ENCODE measurements at places on chromosomes 6 and 20. TPM values are rescaled to one million over a fixed set of nuclear protein-coding genes. Genes with fewer than 3 reads are reported as not detected.
A peak's percentile ranks its signal among the peaks of the same experiment; 100 is the strongest.

DNA sequence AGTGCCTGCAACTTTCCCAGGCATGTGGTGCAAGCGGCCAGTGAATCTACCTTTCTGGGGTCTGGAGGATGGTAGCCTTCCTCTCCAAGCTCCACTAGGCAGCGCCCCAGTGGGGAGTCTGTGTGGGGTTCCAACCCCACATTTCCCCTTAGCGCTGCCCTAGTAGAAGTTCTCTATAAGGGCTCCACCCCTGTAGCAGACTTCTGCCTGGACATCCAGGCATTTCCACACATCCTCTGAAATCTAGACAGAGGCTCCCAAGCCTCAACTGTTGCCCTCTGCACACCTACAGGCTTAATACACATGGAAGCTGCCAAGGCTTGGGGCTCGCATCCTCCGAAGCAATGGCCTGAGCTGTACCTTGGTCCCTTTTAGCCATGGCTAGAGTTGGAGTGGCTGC is 321.6 kb downstream of the TFAP2A start:
- no peak for DNase-seq

DNA sequence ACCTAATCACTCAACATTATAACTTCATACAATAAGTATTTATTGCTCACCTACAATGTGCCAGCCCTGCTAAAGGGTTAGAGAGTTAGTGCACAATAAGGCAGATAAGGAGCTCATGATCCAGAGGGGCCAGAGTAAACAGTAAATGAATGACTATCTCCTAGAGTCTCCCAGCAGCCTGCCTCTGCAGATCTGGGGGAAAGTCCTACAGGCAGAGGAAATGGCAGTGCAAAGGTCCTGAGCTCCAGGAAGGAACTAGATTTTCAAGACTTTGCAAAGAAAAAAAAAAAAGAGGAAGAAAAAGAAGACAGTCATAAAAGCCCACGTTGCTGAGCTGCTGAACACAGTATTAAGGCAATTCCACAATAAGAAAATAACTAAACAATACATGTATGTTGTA is 160.1 kb downstream of the SIM1 start:
- no peak for DNase-seq

DNA sequence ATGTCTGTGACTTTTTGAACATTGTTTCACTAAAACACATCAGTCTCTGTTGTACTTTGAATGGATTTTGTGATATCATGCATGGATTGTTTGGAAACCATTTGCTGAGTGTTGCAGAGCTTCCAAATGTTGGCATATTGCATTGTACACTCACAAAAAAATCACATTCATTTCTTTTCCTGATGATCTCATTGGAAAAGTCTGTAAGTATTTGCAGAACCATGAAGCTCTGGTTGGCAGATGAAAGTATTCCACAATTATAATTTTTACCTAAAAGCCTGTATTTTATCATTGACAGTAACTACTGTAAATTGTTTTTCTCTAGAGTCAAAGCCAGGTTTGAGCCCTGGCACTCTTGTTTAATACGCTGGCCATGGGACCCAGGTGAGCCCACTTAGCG is 42.1 kb downstream of the VAPB start:
- no peak for DNase-seq

The APOM gene
- total RNA-seq: 4.8 TPM

The CUL9 gene
- total RNA-seq: 50.7 TPM

DNA sequence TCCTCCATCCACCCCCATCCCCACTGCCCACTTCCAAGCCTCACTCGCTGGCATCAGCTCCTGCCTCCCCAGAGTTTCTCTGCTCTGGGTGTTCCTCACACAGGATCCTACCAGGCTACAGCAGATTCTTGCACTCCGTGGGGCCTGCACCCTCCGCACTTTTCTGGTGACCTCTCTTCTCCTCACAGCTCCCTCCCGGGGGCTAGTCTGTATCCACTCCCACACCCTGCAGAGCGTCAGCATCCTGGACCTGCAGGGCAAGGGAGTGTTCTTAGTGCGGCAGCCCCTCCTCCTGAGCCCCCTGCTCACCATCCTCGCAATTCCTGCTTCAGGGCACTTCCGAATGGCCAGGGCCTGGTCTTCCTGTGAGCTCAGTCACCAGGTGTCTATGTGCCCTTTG is 224.2 kb downstream of the DLL1 start:
- DNase-seq: no peak

GRCh38 chr6:167127785-167128531 is 5.1 kb downstream of the CCR6 start:
- DNase-seq: no peak

DNA sequence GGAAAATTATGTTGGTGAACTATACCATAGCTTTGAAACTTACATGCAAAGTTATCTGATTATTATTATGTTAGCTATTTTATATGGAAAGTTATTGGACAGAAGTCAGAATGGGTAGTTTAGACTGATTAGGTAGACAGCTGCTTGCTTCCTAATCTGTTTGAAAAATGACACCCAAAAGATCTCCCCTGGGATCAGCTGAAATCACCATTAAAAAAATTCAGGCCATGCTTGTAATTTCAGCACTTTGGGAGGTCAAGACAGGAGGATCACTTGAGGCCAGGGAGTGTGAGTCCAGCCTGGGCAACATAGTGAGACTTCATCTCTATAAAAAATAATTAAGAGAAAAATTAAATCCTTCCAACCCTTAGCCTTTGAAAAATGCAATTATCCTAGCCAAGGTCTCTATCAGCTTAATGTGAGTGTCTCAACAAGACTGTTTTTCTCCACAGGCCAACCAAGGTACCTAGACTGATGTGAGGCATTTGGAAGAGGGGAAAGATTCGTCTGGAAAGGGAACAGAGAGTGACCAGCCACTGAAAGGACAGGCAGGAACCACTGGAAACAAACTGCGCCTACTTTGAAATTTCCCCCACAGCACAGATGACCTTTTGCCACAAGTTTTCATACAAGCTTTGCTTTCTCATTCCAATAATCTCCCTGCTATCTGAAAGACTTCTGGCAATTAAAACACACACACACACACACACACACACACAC is 232.3 kb downstream of the GMPR start:
- peak; percentile 39 for DNase-seq

GRCh38 chr6:157314705-157315321 is 8.5 kb downstream of the TMEM242 start:
- DNase-seq: peak; percentile 78

- DNase-seq: peak; percentile 1
Measured at GRCh38 chr6:143844006-143844405, 868 bp downstream of the LTV1 start.

GRCh38 chr6:13507306-13507860 is 20.0 kb upstream of the GFOD1 start:
- no peak for DNase-seq

The CLDN20 gene
- not detected for total RNA-seq

DNA sequence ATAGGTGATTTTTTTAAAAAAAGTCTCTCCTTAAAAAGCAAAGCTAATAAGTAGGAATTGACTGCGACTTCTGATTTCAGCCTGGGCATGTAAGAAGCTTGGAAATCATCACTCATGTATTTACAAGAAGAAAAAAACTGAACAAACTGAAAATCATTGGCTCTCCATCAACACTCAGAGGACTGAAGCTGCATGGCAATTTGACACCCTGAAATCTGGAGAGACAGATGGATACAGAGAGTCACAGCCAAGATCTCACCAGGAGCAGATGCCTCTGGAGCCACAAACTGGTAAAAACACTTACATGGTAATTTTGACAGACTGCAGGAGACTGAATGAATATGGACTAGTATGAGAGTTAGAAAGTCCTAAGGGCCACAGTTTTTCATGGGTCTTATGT is 191.2 kb upstream of the TCF21 start:
- DNase-seq: peak; percentile 32

DNA sequence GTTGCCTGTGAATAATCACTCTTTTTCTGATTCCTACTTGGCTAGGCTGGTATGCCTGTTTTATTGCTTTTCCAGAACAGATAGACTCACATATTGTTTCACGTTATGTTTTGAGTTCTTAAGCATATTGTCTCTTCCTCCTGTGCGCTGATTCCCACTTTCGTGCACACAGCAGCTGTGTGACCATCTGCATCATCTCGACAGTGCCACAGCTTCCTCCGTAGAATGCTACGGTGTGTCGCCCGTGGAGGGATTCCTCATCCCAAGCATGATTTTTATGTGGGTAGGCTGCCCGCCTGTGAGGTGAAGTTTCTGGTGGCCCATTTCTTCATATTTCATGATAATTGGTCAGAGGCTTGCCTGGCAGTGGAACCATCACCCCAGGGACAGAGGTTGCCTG is 31.8 kb downstream of the PLCB4 start:
- no peak for DNase-seq

The DDO gene
- not detected for total RNA-seq

- no peak for DNase-seq
Measured at GRCh38 chr6:11139051-11139960, 27.8 kb upstream of the ERVFRD-1 start.

The ZC3H12D gene
- 0.30 TPM for total RNA-seq

DNA sequence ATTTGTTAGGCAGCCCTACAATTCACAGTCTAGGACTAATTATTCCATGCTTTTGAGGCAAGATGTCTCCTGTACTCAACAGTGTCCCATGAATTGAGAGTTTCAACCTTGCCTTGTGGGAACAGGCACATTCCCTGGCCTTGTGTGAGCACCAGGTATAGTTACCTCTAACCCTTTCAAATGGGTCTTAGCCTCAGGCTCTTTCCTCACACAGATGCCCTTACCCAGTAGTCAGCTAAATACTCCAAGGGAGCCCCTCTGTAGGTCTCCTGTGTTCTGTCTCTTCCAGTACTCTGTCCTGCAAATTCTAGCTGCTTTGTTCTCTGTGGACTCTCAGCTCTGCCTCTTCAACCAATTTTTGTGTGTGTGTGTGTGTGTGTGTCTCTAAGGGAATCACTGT is 135.3 kb downstream of the ZFAND3 start:
- DNase-seq: no peak

DNA sequence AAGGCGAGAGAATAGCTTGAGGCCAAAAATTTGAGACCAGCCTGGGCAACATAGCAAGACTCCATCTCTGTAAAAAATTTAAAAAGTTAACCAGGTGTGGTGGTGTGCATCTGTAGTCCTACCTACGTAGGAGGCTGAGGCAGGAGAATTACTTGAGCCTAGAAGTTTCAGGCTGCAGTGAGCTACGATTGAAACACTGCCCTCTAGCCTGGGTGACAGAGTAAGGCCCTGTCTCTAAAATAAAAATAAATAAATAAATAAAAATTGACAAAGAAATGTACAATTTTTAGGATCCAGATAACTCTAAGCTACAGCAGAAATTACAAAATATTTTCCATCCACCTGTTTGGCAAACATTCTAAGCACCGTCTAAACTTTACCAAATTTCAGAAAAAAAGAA is 941.0 kb upstream of the ADGRB3 start:
- DNase-seq: peak; percentile 10

DNA sequence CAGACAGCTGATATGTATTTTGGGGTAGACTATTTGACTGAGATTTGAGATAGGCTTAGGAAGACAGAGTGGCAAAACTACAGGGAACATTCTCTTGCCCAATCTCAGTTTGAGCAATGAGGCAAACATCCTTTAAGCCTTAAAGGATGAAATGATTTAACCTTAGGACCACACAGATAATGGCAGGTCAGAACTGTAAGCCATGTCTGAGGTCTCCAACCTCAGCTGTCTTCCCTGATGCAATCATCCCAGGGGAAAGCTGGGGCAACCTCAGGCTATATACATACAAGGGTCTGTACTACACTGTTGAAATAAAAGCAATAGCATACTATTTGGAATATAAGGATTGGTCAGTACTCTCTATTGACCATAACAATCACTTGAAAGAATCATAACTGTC is 83.8 kb upstream of the NUP153 start:
- DNase-seq: no peak

- no peak for DNase-seq
Measured at GRCh38 chr20:60869087-60869486, 383.0 kb upstream of the CDH4 start.

DNA sequence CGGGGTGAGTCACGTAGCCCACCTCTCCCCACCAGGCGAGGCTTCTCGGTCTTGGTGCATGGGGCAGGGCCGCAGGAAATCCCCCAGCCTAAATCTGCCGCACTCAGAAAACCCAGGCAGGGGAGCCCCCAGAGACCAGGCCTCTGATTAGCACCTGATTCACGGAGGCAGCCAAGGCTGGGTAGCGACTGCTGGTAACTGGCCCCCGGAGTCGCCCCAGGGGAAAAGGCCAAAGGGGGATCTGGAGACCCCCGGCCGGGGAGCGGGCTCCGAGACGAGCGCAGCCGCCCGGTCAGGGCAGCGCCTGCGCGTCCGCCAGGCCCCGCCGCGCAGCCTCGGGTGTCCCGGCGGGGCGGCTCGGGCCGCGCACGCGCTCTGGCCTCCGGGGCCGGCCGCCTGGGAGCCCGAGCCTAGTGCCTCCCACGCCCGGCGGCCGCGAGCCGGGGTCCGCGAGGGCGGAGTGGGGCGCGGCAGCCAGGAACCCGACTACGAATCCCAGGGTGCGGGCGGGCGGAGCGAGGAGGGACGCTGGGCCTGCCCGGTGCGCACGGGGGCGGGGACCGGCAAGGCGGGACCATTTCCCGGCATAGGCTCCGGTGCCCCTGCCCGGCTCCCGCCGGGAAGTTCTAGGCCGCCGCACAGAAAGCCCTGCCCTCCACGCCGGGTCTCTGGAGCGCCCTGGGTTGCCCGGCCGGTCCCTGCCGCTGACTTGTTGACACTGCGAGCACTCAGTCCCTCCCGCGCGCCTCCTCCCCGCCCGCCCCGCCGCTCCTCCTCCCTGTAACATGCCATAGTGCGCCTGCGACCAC is at the start of gene DUSP22:
Gene DUSP22 (plus strand): TSS at position 791 of the 809 bp plus-strand sequence. CDS start 53 bp downstream, outside the sequence.
- peak; percentile 84 for DNase-seq

GRCh38 chr20:53884859-53885541 is 185.4 kb downstream of the BCAS1 start:
- DNase-seq: no peak

DNA sequence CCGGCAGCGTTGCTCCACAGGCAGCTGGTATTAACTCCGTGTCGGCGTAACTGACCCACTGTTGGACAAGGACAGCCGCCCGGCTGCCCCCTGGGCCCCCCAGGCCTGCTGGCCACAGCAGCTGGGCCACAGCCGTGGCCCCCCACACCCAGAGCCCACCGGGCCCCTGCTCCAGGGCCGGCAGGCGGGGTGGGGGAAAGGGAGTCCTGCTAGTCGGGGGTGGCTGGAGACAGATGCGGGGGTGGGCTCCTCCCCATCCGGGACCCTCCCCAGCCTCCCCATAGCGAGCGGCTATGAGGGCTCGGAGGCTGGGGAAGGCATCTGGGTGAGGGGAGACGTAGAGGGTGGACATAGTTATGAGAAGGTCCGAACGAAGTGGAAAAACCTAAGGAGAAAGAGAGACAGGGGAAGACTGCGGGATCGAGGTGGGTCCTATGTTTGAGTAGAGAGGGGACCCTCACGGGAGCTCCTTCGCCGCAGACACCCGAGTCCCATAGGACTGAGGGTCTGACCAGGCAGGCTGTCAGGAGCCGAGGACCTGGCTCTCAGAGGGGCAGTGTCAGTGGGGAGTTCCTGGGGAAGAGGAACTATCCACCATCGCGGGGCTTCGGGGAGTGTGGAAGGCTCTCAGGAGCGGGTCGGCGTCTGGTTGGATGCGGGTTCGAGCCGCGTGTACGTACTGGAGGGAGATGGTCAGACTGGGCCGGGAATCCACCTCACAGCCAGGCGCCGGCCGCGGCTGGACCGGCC is 511 bp downstream of the VARS1 start:
- peak; percentile 69 for DNase-seq

- peak; percentile 93 for DNase-seq
Measured at GRCh38 chr6:97465877-97466561, 183.0 kb upstream of the MMS22L start.

- DNase-seq: peak; percentile 46
Measured at GRCh38 chr6:160917572-160917971, 74.0 kb upstream of the MAP3K4 start.

The EBF4 gene
- total RNA-seq: 1.2 TPM

The TRAPPC3L gene
- not detected for total RNA-seq

- peak; percentile 32 for DNase-seq
Measured at GRCh38 chr20:542777-543368, 717 bp downstream of the CSNK2A1 start.

The UBD gene
- not detected for total RNA-seq
